Smooth muscle cell of the umbilical artery (primary cell): ENCODE measurements at places on chromosomes 7 and 10. TPM values are rescaled to one million over a fixed set of nuclear protein-coding genes. Genes with fewer than 3 reads are reported as not detected.

The C7orf33 gene
- total RNA-seq = not detected in 2 replicates

The MYO1G gene
- under 0.01 and 0.05 TPM in 2 replicates for total RNA-seq

The UNC5B gene
- total RNA-seq = 43.4 and 46.3 TPM in 2 replicates

The SPDYE11 gene
- not detected in 2 replicates for total RNA-seq

The PIK3CG gene
- total RNA-seq = not detected in 2 replicates

The MKX gene
- 0.23 and 2.7 TPM in 2 replicates for total RNA-seq

The TAS2R5 gene
- 1.2 and 1.5 TPM in 2 replicates for total RNA-seq

The VIPR2 gene
- total RNA-seq = not detected in 2 replicates

The LIPM gene
- total RNA-seq = not detected in 2 replicates

The STEAP4 gene
- 0.89 TPM in 1 of 2 replicates, not detected in the other for total RNA-seq

The LRGUK gene
- total RNA-seq = under 0.01 and 0.09 TPM in 2 replicates

The CBX3 gene
- total RNA-seq = 110 and 145 TPM in 2 replicates

The SPDYE8 gene
- total RNA-seq = not detected in 2 replicates

The KCNIP2 gene
- 0.59 and 1.1 TPM in 2 replicates for total RNA-seq

The MAGI2 gene
- 10.1 and 16.0 TPM in 2 replicates for total RNA-seq

The MPLKIP gene
- total RNA-seq = 11.3 and 12.3 TPM in 2 replicates

The DNAJC12 gene
- total RNA-seq = 5.1 and 13.1 TPM in 2 replicates

The PTPN20 gene
- total RNA-seq = 0.59 and 2.4 TPM in 2 replicates

The MSMB gene
- not detected in 2 replicates for total RNA-seq

The PRDX3 gene
- 181 and 212 TPM in 2 replicates for total RNA-seq

The ENKUR gene
- 0.18 TPM in 1 of 2 replicates, not detected in the other for total RNA-seq

The RALA gene
- total RNA-seq = 14.6 and 28.9 TPM in 2 replicates

The CXCL12 gene
- 5.6 and 8.5 TPM in 2 replicates for total RNA-seq

The SRRM3 gene
- total RNA-seq = 0.30 TPM in 1 of 2 replicates, not detected in the other

The TRPV6 gene
- not detected in 2 replicates for total RNA-seq

The SFXN2 gene
- 2.4 and 6.4 TPM in 2 replicates for total RNA-seq

The GRM3 gene
- total RNA-seq = not detected in 2 replicates

The TMEM196 gene
- not detected in 2 replicates for total RNA-seq

The R3HCC1L gene
- 14.3 and 16.7 TPM in 2 replicates for total RNA-seq

The PLA2G12B gene
- total RNA-seq = not detected in 2 replicates

The CALCR gene
- total RNA-seq = not detected in 2 replicates

The FHIP2A gene
- total RNA-seq = 23.8 and 32.8 TPM in 2 replicates

The TUBB8 gene
- not detected in 2 replicates for total RNA-seq

The KIAA1549 gene
- total RNA-seq = 3.6 and 4.5 TPM in 2 replicates

The CUZD1 gene
- total RNA-seq = 0.23 and 0.30 TPM in 2 replicates

The LIPN gene
- total RNA-seq = not detected in 2 replicates

The KIF5B gene
- total RNA-seq = 165 and 207 TPM in 2 replicates

The HYAL4 gene
- total RNA-seq = not detected in 2 replicates

The CYP2C19 gene
- not detected in 2 replicates for total RNA-seq

The PTPN12 gene
- total RNA-seq = 44.8 and 66.5 TPM in 2 replicates

The HERPUD2 gene
- 16.6 and 20.8 TPM in 2 replicates for total RNA-seq

The CACNB2 gene
- total RNA-seq = under 0.01 TPM in 1 of 2 replicates, not detected in the other

The VPS26A gene
- 35.6 and 43.5 TPM in 2 replicates for total RNA-seq

The TBX20 gene
- total RNA-seq = 8.6 and 11.7 TPM in 2 replicates

The SFRP5 gene
- not detected in 2 replicates for total RNA-seq

The C10orf95 gene
- not detected in 2 replicates for total RNA-seq

The SPDYE9 gene
- not detected in 2 replicates for total RNA-seq

The AKR1D1 gene
- total RNA-seq = not detected in 2 replicates

The REPIN1 gene
- 48.4 and 87.7 TPM in 2 replicates for total RNA-seq

The GIMAP1 gene
- total RNA-seq = under 0.01 TPM in 1 of 2 replicates, not detected in the other

The AKR1C1 gene
- total RNA-seq = 6.8 and 8.3 TPM in 2 replicates

The PDCD4 gene
- total RNA-seq = 27.6 and 35.2 TPM in 2 replicates

The ACBD7 gene
- 0.28 and 0.30 TPM in 2 replicates for total RNA-seq

The ADARB2 gene
- total RNA-seq = not detected in 2 replicates

The ATRNL1 gene
- 0.97 and 2.7 TPM in 2 replicates for total RNA-seq

The RNLS gene
- 5.9 and 8.1 TPM in 2 replicates for total RNA-seq

The CUL2 gene
- total RNA-seq = 41.3 and 65.7 TPM in 2 replicates

The ADIRF gene
- 1.3 and 1.5 TPM in 2 replicates for total RNA-seq
